SHP77 treated with DMSO at 0.1 percent for 48 hours (cell line): ENCODE measurements at places on chromosomes 7 and 10.

DNA sequence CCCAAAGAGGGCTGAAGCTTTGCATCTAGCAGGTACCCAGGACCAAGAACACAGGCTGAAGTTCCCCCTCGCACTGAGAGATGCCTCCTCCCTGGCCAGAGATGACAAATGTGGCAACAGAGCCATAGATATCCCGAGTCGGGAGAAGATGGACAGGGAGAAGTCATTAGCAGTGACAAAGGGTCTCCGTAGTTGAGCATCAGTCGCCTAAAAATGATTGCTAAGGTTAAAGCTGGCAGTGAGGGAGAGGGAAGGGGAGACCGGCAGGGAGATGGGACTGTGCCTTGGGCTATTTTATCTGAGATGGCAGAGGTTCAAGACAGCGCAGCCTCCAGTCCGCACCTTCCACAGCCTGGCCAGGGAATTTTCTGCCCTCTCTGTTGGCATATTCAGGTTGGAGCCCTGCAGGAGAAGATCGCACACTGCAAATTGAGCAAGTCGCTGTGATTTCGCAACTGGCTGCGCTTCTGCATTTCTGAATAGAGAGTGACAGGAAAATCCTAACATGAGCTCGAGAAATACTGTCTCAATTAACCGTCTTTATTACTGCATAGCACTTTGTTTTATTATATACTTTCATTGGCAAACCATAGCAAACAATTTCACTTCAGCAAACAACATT, 238.9 kb upstream of the GPR26 start:
- DNase-seq, result no peak

DNA sequence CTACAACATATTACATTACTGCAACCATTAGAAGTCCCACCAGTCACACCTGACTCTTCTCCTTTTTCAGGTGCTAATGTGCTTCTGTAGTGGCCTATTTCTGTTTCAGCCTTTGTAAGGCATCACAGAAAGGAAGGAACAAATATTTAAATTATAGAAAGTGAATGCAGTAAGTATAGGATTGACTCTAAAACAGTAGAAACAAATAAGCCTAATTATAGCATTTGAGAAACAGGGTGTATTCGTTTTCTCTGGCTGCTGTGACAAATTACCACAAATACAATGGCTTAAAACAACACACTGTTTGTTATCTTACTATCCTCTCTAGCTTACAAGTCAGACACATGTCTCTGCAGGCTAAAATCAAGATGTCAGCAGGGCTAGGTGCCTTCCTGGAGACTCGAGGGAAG, 69.4 kb downstream of the CCSER2 start:
- DNase-seq, result no peak

GRCh38 chr7:69759373-69759772, 161.1 kb downstream of the AUTS2 start:
- DNase-seq, result no peak

DNA sequence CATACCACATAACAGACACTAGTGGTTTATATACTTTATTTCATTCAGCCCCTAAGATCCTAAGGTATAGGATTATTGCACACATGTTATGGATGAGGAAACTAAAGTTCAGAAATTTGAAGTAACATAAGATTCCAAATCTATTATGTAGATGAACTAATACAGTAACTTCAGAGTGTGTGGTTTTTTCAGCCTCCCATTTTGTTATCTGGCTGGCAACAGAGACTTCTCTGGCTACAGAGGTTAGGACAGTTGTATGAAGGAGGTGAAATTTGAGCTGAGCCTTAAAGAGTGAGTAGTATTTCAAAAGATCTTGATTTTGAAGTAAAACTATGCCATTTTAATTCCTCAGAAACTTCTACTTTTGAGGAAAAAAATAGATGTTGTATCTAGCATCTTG, 125.4 kb downstream of the MAPK8 start:
- no peak for DNase-seq

DNA sequence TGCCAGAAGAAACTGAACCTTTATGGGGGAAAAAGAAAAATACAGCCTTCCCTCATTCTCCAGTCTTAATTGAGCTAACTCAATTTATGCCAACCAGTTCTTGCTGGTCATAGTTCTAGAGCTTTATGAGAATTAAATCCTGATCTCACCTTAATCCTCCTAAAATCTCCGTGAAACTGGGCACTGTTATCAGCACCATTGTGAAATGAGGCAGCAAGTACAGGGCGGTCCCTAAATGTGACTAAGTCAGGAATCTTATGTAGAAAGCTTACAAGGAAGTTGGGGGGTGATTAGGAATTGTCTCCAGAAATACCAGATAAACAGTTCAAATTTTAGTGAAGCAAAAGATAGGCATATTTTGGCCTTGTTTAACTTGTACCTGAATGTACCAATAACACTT, 10.7 kb upstream of the INSYN2A start:
- no peak for DNase-seq

DNA sequence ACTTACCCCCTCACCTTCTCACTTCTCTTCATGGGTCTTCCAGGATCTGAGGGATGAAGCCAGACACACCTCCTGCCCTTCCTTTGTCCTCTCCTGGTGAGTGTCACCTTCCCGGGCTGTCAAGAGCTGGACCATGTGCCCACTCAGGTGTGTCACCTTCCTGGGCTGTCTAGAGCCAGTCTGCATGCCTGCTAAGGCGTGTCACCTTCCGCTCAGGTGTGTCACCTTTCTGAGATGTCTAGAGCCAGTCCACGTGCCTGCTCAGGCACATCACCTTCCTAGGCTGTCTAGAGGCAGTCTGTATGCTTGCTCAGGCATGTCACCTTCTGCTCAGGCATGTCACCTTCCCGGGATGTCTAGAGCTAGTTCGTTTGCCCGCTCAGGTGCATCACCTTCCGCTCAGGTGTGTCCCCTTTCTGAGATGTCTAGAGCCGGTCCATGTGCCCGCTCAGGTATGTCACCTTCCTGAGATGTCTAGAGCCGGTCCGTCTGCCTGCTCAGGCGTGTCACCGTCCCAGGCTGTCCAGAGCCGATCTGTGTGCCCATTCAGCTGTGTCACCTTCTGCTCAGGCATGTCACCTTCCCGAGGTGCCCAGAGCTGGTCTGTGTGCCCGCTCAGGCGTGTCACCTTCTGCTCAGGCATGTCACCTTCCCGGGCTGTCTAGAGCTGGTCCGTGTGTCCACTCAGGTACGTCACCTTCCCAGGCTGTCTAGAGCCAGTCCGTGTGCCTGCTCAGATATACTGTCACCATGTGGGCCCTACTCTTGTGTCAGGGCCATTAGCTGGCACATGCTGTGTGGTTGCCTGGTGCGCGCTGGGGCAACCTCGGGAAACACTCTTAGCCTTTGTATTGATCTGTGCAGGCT, 245.3 kb downstream of the EBF3 start:
- no peak for DNase-seq

DNA sequence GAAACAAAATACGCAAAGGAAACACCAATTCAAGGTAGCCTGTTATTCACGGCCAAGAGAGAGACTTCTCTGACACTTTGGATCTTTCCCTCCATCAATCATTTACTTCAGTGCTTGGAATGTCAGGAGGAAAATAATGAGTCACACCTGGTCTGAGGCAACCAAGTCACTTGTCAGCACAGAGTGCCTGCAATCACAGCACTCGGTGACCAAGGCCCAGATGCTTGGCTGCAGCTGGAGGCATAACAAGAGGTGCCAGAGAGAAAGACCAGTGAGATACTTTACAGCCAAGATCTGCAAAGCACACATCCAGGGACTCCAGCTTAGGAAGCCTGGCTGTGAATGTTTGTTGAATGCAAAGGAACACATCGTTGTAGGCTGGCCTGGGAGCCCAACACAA, 33.9 kb downstream of the ASB13 start:
- no peak for DNase-seq

GRCh38 chr7:15558756-15559155, 3.1 kb downstream of the AGMO start:
- DNase-seq, result no peak

GRCh38 chr7:55592492-55592891, 20.2 kb upstream of the VOPP1 start:
- DNase-seq, result no peak

DNA sequence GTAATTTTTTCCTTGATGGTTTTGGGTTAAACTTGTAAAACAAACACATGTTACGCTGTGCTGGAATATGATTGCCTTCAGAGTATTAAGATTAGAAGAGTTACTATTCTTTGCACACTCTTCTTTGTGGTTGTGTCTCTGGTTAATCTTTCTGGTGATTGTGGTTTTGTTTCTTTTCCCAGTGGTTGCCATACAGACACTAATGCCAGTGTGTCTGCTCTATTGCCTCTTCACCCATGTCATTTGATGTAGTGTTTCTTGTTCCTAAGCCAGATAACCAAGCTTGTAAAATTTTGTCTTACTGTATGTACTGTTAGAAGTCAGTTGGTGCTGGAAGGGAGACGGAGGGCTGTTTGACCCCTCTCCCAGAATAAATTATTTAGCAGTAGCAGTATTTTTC, 124.8 kb downstream of the PHTF2 start:
- no peak for DNase-seq

- DNase-seq, result peak; percentile 43
Observed at GRCh38 chr7:2886900-2887299, 42.8 kb upstream of the GNA12 start.

DNA sequence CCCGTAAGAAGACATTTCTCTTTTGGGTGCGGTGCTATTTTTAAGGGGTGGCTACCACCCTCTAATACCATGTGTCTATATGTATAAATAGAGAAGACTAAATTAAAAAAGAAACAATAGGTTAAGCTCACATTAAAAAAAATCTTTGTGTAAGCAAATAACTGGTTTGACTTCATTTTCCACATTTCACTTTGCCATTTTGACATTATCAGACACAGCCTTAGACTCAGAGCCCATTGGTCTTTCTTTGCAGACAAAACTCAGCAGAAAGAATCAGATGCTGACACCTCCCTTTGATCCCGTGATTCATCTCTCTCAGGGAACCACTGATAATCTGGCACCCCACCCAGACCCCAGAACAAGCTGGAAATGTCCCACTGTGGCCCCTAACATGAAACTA, 74.5 kb downstream of the EMX2 start:
- DNase-seq, result no peak

- DNase-seq, result peak; percentile 63
Observed at GRCh38 chr7:112422842-112423496, 27.3 kb upstream of the IFRD1 start.

- peak; percentile 68 for DNase-seq
Observed at GRCh38 chr7:105581066-105581811, at the start of gene EFCAB10. Gene EFCAB10, minus strand, starts transcription at chr7:105581493. Its CDS starts 30 bp downstream, at chr7:105581463.
